ENCODE measurements at places on chromosomes 12 and 14. TPM values are rescaled to one million over a fixed set of nuclear protein-coding genes. Genes with fewer than 3 reads are reported as not detected.

The BIN2 gene
- not detected for polyA plus RNA-seq

The ANKS1B gene
- polyA plus RNA-seq: 3.7 TPM

The CRADD gene
- polyA plus RNA-seq: 19.5 TPM

The PLEKHD1 gene
- not detected for polyA plus RNA-seq

The OTOGL gene
- polyA plus RNA-seq: not detected

The ACOT6 gene
- not detected for polyA plus RNA-seq

GRCh38 chr14:64929014-64929359 lies 13.6 kb downstream of the GPX2 start:
- DNase-seq: no peak

- DNase-seq: no peak
Measured at GRCh38 chr12:40668099-40668529, 24.1 kb upstream of the CNTN1 start.

GRCh38 chr14:70890826-70891659 lies 16.2 kb upstream of the PCNX1 start:
- DNase-seq: no peak

DNA sequence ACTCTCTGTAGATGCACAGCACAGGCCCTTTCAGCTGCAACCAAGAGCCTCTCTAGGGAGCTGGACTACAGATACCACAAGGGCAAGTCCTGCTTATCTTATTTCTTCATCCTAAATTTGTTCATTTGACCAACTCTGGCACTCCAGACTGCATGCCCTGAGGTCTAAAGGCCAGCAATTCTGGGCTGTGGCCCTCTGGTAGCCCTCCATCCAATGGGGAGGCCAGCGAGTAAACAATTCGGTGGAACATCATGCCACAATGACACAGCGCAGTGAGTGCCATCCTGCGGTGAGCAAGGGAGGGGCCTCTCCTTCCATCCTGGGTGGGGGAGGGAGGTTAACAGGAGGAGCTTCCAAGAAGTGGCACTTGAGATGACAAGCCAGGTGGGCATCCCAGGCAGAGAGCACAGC lies 652 bp upstream of the SELPLG start:
- no peak for DNase-seq

- DNase-seq: no peak
Measured at GRCh38 chr12:20272161-20272560, 96.2 kb upstream of the PDE3A start.

DNA sequence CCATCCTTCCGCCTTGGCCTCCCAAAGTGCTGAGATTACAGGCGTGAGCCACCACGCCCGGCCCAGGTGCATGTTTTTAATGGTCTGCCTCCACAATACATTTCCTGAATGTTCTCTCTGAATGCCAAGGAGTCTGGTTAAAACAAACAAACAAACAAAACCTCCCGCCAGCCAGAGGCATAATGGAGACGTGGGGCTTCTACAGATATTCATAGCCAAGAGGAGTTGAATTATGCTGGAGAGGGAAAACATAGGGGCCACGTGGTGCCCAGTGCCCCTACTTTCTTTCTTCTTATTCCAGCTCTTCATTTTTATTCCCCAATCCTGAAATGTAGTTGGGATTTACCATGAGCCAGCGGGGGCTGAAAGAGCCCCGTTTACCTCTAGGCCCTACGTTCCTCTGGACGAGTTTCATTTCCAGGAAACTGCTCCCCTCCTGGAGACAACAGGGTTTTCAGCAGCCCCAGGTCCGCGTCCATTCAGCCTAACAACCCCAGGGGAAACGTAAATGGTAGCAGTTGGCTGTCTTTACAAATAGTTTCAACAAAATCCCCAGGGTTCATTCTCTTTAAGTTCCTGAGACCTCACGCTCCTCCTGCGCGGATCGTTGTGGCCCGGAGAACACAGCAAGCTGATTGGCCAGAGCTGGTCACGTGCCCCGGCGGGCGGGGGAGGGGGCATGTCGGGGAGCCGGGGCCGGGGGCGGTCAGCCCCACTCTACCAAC lies 108.5 kb upstream of the ESRRB start:
- DNase-seq: peak; percentile 56

GRCh38 chr14:64639340-64639821 lies 64.8 kb upstream of the PLEKHG3 start:
- no peak for DNase-seq

DNA sequence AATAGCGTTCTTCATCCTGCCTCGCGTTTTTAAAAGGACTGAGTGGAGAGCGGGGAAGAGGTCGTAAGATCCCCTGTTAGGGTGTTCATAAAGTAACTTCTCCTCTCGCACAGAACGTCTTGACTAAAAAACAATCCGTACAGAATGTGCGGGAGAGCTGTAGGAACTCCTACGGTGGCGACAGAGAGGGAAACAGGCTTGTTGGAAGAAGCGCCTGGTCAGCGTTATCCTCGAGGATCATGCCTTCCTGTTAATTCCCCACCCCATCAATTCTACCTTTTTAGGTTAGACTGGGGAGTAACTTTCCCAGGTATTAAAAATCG lies 399 bp upstream of the WASHC4 start:
- no peak for DNase-seq

DNA sequence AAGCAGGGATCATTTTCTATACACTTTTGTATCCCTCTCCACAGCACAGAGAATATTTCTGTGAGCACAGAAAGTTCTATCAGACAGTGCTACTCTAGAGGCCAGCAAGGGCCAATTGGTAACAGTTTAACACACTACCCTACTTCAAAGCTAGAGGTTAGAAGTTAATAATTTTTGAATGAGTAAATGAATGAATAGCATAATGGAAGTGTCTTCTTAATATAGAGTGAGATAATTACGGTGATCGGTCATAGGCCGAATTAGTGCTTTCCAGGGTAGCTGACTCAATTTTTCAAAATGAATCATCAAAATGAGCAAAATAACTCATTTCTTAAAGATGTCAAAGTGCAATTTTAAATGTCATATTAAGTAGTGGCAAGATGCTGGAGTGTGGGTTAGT lies 67.0 kb upstream of the CCDC198 start:
- no peak for DNase-seq
